Activated gamma-delta T cell treated with Interleukin-2 at 50 U/mL for 16 hours (primary cell): ENCODE measurements at places on chromosomes 12 and 14.

DNA sequence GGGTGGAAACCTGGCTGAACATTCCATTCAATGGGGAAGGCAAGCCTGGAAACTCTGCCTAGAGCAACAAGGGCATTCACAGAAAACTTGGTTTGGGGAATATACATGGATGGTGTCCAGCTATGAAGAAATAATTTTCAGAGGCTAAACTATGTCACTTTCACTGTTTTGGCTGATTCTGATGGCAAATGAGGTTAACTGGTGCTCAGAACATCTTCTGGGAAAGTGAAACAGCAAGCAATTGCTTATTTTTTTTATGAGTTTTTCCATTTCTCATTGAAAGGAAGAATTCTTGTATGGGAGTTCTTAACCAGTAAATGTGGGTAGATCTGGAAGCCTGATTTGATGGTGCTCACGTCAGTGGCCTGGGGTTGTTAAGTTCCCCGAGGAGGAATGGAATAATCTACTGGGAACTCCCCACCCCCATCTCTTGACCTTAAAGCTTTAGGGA is 132.8 kb upstream of the BTG1 start:
- DNase-seq: no peak

GRCh38 chr14:24377657-24378056 is 9.7 kb downstream of the NFATC4 start:
- no peak for DNase-seq

DNA sequence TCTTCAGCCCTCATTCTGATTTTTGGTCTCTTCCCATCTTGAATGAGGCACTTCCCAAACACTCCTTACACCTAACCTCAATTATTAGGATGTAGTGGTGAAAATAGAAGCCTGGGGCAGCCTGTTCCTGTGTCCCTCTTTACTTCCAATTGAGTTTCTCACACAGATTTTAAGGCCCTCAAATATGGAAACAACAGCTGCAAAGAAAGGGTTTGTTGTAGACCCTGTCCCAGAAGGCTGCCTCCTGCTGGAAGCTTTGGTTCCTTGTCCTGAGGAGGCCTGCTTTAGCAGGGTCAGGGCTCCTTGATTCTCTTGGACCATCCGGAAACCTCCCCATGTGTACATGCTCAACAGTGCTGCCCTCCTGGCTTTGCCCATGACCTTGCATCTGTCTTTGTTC is 101.3 kb downstream of the TGFB3 start:
- no peak for DNase-seq

- no peak for DNase-seq
Observed at GRCh38 chr12:109701064-109701463, 12.6 kb upstream of the FAM222A start.

DNA sequence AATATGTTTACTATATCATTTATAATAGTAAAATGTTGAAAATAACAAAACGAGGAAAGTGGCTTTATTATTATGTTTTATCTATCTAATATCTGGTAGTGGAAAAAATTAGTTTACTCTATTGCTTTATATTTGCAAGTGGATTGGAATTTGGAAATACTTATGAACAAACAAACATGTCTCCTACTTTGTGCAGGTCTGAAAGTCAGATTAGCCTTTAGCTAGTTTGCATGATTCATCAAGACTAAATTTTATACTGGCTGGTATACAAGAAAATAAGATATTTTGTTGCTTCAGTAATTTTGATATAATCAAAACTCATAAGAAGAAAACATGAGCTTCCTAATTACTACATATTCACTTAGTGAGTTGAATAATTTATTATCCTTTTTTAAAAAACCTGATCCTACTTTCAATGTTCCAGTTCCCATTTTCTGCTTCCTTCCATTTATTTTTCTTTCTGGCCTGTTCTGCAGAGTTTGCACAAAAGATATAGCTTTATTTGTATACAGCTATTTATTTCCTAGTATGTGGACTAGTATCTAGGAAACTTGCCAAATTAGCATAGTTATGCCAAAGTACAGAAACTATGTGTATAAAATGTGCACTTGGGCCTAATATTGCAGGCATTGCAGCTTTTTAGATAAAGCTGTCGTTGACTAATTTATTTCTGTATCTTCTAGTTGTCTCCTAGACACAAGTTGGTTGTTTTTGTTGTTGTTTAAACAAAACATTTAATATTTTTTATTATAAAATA is 122.0 kb downstream of the AKAP6 start:
- DNase-seq: no peak

GRCh38 chr12:81043979-81044740 is 33.7 kb upstream of the ACSS3 start:
- DNase-seq: no peak

DNA sequence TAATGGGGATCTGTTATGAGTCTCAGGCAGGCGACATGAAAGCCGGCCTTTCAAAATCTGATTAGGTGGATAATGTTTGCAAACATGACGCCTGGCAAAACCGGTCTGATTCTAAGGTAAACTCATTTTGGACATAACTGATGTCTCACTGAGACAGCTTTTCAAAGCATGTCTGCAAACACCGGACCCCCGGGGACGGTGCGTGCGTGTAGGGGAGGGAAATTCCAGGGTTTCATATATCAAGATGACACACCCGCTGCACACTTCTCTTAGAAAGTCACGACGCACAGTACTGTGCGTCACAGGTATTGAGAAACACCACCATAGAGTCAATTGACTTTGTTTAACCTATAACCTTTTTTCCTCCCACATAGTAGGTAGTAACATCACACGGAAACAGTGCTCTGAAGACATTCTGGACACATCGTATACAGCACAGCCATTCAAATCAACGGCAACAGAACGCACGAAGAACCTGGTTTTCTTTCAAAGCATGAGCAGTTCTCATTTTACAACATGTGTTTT is 43.9 kb upstream of the TESC start:
- no peak for DNase-seq

GRCh38 chr12:51661199-51661598 is 70.2 kb downstream of the SCN8A start:
- no peak for DNase-seq
